Stimulated activated CD8-positive, alpha-beta memory T cell treated with anti-CD3 and anti-CD28 coated beads, Interleukin-7, amount 100 ng/mL, for 4 hours (primary cell): ENCODE measurements at places on chromosomes 3 and 15.

- DNase-seq, result no peak
Observed at GRCh38 chr3:79113876-79114275, 653.9 kb downstream of the ROBO1 start.

DNA sequence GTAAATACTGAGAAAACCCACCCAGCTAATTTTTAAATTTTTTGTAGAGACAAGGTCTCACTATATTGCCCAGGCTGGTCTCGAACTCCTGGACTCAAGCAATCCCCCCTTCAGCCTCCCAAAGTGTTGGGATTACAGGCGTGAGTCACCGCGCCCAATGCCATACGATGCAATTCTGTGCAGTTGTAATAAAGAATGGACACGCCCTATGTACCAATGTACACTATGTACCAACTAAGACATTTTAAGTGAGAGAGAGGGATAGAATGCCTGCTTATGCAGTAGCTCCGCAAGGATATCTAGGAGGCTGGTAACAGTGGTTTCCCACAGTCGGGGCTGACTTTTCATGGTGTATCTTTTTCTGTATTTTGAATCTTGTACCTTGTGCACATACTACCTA, 14.6 kb downstream of the ZNF710 start:
- no peak for DNase-seq

GRCh38 chr3:58256061-58256460, 18.5 kb downstream of the ABHD6 start:
- DNase-seq, result no peak

- DNase-seq, result no peak
Observed at GRCh38 chr3:30354972-30355371, 251.4 kb upstream of the TGFBR2 start.

GRCh38 chr3:100518244-100518643, 25.8 kb downstream of the TMEM45A start:
- DNase-seq, result no peak

DNA sequence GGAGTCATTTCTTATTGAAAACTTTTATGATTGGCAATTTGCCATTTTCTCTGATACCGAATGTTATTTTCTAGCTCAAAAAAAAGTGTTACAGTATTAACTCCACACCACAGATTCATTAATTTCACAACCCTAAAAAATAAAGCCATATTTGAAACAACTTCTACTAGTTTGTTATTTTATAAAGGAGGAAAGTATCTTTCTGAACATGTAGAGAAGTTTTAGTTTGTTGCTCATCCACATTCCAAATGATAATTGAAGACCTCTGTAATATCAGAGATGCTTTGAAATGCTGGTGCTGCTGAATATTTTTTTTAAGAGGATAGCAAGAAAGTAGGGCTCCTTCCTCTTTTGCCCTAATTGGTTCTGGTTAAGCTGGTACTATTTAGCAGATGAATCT, 1.9 kb downstream of the VGLL3 start:
- DNase-seq, result no peak

GRCh38 chr3:146781606-146782005, 176.5 kb upstream of the PLSCR5 start:
- DNase-seq, result no peak

DNA sequence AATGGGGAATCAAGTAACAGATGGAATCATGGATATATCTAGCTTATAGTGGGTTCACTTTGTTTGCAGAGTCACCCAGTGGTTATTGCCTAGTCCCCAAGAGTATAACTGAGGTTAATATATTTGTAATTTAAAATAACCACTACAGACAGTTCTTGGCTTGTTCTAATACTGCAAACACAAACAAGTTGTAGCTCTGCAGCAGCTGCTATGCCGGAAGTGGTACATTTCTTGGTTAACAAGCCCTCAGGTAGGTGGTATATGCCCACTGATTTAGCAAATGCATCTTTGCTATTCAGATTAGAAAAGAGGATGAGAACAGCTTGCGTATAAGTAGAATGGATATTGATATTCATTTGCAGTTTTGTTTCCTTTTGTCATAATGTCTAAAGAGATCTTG, 984.2 kb downstream of the SQOR start:
- no peak for DNase-seq

GRCh38 chr3:127197300-127198189, 4.6 kb downstream of the PRR23E start:
- DNase-seq, result no peak

GRCh38 chr15:80679804-80680175, 15.3 kb upstream of the ABHD17C start:
- no peak for DNase-seq
